Esophagus squamous epithelium (tissue), 5 donors: ENCODE measurements at places on chromosomes 7 and 10.

- no peak for DNase-seq
Observed at GRCh38 chr10:59817773-59818172, 64.5 kb upstream of the MRLN start.

GRCh38 chr7:55185321-55185802 is 166.5 kb downstream of the EGFR start:
- DNase-seq: no peak

DNA sequence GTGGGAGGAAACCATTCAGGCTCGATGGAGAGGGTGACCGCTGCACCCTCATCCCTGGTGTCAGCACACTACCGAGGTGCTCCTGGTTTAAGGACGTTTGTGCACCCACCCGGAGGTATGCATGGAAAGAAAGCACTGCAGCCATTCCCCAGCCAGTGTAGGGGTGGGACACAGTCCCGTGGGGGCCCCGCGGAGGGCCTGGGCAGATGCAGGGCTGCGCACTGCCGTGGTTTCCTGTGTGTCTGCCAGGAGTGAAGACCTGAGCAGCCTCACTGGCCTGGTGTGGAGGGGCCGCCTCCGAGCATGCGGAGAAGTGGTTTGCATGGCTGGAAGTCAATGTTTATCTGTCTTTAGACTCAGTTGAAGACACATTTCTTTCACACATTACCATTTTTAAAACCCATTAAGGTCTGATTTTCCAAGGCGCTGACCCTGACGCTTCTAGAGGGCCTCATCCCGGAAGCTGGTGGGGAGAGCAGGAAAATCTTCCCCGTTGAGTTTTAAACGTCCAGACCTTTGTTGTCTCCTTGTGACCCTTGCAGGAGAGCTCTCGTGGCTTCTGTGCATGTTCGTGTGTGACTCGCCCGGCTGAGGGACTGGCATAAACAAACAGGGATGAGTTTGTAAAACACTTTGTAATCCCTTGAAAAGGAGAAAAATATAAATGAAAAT is 188.1 kb downstream of the MGMT start:
- DNase-seq: no peak

GRCh38 chr10:94424714-94425337 is 22.5 kb downstream of the TBC1D12 start:
- no peak for DNase-seq

- DNase-seq: no peak
Observed at GRCh38 chr10:77638321-77639101, 903 bp upstream of the KCNMA1 start.
